ENCODE measurements at places on chromosomes 12 and 14.

- DNase-seq, result no peak
Measured at GRCh38 chr14:67395086-67395875, 16.7 kb downstream of the PLEK2 start.

DNA sequence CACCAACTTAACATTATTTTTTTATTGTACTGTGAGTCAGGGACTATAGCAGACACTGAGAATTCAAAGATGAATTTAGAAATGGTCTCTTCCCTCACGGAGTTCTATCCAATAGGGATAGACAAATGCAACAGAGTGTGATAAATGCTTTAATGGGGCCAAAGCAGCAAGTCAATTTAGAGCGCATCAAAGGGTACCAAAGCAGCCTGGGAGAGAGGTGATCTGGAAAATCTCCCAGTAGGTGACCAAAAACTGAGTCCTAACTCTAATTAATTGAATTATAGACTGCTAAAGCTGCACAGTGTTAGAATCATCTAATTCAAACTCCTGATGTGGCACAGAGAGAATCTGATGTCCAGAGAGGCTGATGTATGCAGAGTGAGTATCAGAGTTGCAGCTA is 2.6 kb downstream of the LIN7A start:
- DNase-seq, result no peak

DNA sequence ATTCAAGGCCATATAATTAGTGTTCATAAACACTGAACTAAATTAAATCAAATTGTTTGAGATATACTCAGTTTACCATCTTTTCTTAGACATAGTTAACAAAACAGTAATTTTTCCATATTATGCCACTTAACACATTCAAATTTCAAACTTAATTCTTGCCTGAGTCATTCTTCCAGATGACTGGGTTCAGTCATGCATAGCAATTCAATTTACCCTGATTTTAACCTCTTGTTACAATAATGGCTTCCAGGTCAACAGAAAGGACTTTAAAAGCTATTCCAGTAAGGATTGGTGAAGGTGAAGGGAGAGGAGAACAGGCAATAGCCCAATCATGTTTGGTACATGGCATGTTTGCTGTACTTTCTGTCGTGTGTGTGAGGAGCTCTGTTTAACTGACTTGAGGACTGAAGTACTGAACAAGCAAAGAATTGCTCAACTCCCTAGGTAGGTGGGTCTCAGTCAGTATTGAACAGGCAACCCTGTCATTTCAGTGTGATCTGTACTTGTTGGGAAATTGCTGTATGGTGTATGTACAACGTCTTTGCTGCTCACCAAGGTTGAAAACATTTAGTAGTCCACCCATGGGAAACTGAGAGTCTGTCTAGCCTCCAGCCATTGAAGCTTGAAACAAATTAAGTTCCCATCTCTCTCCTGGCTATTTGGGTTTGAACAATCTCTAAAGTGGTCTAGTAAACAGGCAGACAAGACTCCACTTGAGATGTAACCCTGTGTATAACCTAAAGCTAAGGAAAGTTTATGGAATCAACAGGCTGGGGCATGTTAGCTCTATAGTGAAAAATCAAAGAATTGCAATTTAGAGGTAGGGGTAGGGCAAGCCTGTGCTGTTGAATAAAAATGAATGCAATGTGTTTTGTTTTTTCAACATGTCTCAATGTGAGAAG is 327.2 kb downstream of the BTG1 start:
- no peak for DNase-seq

DNA sequence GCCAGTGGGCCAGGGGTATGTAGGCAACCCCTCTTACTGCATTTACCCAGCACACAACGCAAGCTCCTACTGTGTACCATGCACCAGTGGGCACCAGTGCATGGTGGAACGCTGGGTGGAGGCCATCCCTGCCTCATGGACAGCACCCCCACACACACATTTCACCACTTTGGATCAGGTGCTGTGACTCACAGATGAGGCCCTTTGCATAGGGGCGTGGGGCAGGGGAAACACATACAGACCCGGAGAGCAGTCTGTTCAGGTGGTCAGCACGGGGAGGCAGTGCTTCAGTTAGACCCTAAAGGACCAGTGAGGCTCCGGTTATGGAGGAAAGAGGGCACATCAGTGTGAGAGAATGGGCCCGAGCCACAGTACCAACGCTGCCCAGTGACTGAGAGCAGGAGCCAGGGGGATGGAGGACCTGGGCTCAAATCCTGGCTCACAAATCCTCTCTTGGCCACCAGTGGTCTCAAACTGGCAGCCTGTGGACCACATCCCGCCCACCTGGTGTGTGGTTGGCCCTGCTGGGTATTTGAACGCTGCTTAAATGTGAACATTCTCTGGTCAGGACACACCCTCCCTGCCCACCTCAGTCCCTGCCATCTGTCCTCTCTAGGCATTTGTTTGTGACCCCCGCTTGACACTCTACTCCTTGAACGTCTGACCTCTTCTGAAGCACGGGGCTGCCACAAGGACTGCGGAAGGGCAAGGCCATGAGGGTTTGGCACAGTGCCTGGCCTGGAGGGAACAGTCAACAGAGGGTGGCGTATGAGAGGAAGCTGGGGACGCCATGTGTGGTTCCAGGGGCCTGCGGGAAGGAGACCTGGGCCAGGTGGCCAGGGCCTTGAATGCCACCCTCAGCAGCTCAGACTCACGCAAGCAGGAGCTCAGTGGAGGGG is 46.7 kb downstream of the FAM222A start:
- no peak for DNase-seq

- no peak for DNase-seq
Measured at GRCh38 chr12:114670291-114670980, 13.5 kb downstream of the TBX3 start.

GRCh38 chr12:72502546-72502945 is 230.4 kb downstream of the TRHDE start:
- DNase-seq, result no peak

DNA sequence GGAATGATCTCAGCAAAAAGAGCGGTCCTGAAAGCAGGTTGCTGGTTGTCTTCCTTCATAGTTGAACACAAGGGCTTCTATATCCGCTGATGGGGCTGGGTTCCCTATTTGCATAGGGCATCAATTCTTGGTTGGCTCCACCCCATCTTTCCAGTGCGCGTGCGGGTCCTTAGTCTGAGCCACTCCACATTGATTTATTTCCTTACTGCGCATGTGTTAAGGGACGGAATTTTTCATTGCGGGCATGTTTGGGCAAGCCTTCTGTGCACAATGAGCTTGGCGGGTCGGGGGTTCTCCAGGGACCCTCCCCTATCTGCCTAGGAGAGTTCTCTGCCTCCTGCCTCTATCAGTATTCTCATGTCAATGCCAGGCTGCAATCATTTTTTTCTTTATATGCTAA is 21.2 kb upstream of the DLGAP5 start:
- DNase-seq, result no peak
